HFFc6 (cell line): ENCODE measurements at places on chromosomes 11 and 22. TPM values are rescaled to one million over a fixed set of nuclear protein-coding genes. Genes with fewer than 3 reads are reported as not detected.
A peak's percentile ranks its signal among the peaks of the same experiment; 100 is the strongest.

DNA sequence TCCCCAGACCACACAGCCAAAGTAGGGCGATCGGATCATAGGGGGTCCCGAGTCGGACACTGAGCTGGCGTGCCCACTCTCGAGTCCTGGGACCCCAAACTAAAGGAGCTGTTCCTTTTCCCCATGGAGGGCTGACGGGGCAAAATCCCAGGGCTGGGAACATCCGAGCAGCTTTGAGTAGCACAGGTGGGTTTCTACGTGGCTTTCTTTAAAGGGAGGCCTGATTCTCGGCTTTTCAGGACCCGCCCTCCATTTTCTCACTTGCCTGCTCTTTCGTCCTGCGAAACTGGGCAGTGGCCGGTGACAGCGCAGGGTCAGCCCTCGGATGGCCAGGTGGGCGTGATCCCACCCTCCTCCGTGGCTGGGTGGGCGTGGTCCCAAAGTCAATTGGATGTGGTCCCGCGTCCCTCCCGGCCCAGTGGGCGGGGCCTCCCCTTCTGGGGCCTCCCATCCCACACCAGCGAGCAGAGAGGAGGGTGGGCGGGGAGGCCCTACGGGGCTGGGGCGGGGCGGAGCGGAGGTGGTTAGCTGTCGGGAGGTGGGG lies 17.5 kb upstream of the TXNRD2 start:
- no peak overlapping the region for H3K27ac ChIP-seq
- no peaks in the 10 kb centered on the region; the same call in 1 of the 2 replicates for H3K4me1 ChIP-seq
- H3K4me3 ChIP-seq: no peak overlapping the region
- H3K27me3 ChIP-seq: peaks cover 4% of the 10 kb centered on the region; the same call in 1 of the 2 replicates
- no peak for DNase-seq

- no peak for DNase-seq
- H3K27ac ChIP-seq: no peak overlapping the region
- peaks cover 40% of the 10 kb centered on the region for H3K4me1 ChIP-seq
- peaks cover 17% of the 10 kb centered on the region; the same call in 1 of the 2 replicates for H3K36me3 ChIP-seq
- H3K27me3 ChIP-seq: peaks cover 1% of the 10 kb centered on the region
Measured at GRCh38 chr11:28684011-28684586, 575.9 kb downstream of the METTL15 start.

DNA sequence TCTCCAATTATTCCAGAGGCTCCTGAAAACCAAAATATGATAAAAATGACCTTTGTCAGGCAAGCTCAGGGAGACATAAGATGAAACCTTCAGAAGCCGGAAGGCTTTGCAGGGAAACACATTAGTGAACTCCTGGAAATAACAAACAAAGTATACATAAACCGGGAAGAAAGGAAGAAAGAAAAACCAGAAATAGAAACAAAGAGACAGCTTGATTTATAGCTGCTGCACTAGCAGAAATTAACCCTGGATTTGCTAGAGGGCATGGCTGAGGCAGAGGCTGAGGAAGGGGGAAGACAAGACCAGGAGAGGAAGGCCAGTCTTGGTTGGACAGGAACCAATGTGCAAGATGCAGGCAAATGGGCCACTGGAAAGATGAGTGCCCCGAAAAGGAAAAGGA lies 33.3 kb downstream of the SLC22A25 start:
- no peak overlapping the region for H3K27ac ChIP-seq
- peaks cover 15% of the 10 kb centered on the region; the same call in 1 of the 2 replicates for H3K27me3 ChIP-seq
- no peak overlapping the region for H3K4me3 ChIP-seq
- H3K36me3 ChIP-seq: no peaks in the 10 kb centered on the region
- DNase-seq: no peak
- no peaks in the 10 kb centered on the region for H3K4me1 ChIP-seq

DNA sequence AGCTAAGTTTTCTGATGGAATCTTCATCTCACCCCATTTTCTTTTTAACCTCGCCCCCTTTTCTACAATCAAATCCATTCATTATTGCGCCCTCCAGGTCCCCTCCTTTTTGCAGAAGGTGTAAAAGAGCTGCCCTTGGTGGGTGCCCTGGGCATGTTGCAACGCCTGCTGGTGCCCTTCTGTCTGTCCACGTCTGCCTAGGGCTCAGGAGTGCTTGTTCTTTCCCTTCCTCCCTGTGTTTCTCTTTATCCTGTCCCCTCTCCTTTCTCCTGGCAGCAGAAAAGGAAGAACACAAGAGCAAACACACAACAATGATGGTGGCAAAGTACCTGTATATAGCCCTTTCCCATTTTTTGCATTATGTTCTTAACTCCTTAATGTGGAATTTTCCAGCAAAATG lies 6.2 kb upstream of the TLCD5 start:
- no peak for DNase-seq
- peaks cover 6% of the 10 kb centered on the region for H3K27me3 ChIP-seq
- H3K4me3 ChIP-seq: no peak overlapping the region

DNA sequence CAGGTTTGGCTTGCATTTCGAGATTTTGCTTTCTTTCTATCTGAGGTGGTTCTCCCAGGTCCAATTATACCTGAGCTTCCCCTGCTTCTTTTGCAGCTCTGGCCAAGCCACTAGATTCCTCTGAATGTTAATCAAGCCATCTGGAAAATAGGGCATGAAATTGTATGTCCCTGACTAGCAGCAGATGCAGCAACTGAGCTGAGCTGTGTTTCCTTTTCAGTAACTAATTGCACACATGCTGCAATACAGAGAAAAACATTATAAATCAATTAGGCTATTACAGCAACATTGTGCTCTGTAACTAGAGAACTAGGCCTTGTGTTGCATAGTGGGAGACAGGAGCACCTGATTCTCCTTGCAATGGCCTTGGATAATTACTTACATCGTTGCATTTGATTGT lies 408.3 kb downstream of the ETS1 start:
- DNase-seq: no peak
- peaks cover 4% of the 10 kb centered on the region for H3K27me3 ChIP-seq
- peaks cover 68% of the 10 kb centered on the region for H3K4me1 ChIP-seq
- H3K4me3 ChIP-seq: no peak overlapping the region
- H3K27ac ChIP-seq: no peak overlapping the region

DNA sequence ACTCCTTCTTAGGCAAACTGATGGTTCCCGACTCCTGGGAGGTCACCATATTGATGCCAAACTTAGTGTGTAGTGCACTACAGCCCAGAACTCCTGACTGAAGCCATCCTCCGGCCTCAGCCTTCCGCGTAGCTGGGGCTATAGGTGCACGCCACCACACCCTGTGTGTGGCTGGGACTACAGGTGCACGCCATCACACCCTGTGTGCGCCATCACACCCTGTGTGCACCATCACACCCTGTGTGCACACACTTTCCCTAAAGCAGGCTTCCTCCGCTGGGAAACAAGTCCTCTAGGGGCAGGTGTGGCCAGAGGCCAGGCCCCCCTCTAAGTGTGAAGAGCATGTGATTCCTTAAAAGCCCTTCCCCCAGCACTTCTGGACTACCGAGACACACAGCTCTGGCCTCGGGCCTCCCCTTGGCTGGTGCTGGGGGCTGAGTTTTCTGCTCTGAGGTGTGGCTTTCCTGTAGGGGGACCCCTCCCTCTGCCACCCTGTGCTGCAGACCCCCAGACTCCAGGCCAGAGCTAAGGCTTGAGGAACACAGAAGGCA lies 81.7 kb downstream of the BCR start:
- no peak overlapping the region for H3K27ac ChIP-seq
- no peaks in the 10 kb centered on the region; the same call in 1 of the 2 replicates for H3K27me3 ChIP-seq
- no peaks in the 10 kb centered on the region; the same call in 1 of the 2 replicates for H3K36me3 ChIP-seq
- H3K4me1 ChIP-seq: peaks cover 7% of the 10 kb centered on the region
- no peak overlapping the region for H3K4me3 ChIP-seq

- peaks cover 12% of the 10 kb centered on the region for H3K27me3 ChIP-seq
- peaks cover 53% of the 10 kb centered on the region for H3K4me1 ChIP-seq
- peak overlapping the region; percentile 85 for H3K27ac ChIP-seq
Measured at GRCh38 chr11:130403271-130403804, 25.1 kb downstream of the ADAMTS8 start.

GRCh38 chr11:66133216-66133775 lies 63.2 kb downstream of the PACS1 start:
- no peak for DNase-seq
- H3K27me3 ChIP-seq: peaks cover 1% of the 10 kb centered on the region; the same call in 1 of the 2 replicates
- H3K4me1 ChIP-seq: peaks cover 47% of the 10 kb centered on the region
- H3K36me3 ChIP-seq: no peaks in the 10 kb centered on the region
- H3K27ac ChIP-seq: peak overlapping the region; percentile 33; the same call in 1 of the 2 replicates
- no peak overlapping the region for H3K4me3 ChIP-seq

DNA sequence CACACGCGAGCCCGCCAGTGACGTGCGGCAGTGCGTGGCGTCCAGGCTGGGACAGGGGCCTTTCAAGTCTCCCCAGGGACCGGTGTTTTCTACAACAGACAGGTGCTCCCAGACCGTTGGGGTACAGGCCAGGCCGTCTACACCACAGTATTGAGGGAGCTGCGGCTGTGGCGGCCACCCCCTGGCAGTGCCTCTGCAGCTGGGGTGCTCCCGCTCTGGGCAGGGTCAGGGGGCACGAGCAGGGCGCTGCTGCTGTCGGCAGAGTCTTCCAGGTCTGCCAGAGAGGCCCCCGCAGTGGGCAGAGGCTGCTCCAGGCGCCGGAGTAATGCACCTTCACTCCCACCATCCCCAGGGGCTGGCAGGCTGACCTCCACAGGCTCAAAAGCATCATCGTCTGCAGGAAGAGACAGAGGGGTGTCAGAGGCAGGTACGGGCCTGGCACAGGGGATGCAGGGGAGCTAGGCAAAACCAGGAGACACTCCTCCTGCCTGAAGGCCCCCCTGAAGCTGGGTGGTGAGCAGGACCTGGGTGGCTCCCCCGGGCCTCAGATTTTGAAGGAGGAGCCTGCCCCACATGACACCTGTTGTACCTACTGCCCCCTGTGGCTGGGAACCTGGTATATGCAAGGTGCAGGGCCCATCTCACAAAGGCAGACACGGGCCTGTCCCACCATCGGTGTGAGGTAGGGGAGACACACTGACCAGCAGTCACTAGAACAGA lies 83.3 kb downstream of the DGCR2 start:
- peaks cover 3% of the 10 kb centered on the region for H3K4me1 ChIP-seq
- peaks cover 2% of the 10 kb centered on the region; the same call in 1 of the 2 replicates for H3K36me3 ChIP-seq
- H3K4me3 ChIP-seq: no peak overlapping the region
- H3K27me3 ChIP-seq: peaks cover 3% of the 10 kb centered on the region; the same call in 1 of the 2 replicates

- no peaks in the 10 kb centered on the region for H3K36me3 ChIP-seq
- no peaks in the 10 kb centered on the region for H3K4me1 ChIP-seq
- no peak for DNase-seq
- H3K27ac ChIP-seq: no peak overlapping the region
- H3K4me3 ChIP-seq: no peak overlapping the region
Measured at GRCh38 chr11:7936615-7937014, 4.9 kb downstream of the OR10A3 start.

- peaks cover 9% of the 10 kb centered on the region; the same call in 1 of the 2 replicates for H3K4me1 ChIP-seq
- no peak overlapping the region for H3K4me3 ChIP-seq
- peak; percentile 2 for DNase-seq
- peaks cover 4% of the 10 kb centered on the region for H3K27me3 ChIP-seq
- no peaks in the 10 kb centered on the region for H3K36me3 ChIP-seq
Measured at GRCh38 chr11:16013649-16014275, 342.6 kb downstream of the SOX6 start.

GRCh38 chr11:63738720-63739360 lies 29.7 kb downstream of the ZFTA start:
- H3K36me3 ChIP-seq: no peaks in the 10 kb centered on the region
- H3K27me3 ChIP-seq: 0 out of 2 replicates have a peak, but pooled peaks cover 1% of the 10 kb centered on the region
- H3K4me1 ChIP-seq: peaks cover 16% of the 10 kb centered on the region
- DNase-seq: peak; percentile 75
- peak overlapping the region; percentile 39 for H3K27ac ChIP-seq

GRCh38 chr11:31873124-31873523 lies 62.0 kb upstream of the PAX6 start:
- H3K4me1 ChIP-seq: peaks cover 9% of the 10 kb centered on the region
- no peak overlapping the region for H3K4me3 ChIP-seq
- DNase-seq: no peak
- no peak overlapping the region for H3K27ac ChIP-seq
- peaks cover 21% of the 10 kb centered on the region for H3K27me3 ChIP-seq

DNA sequence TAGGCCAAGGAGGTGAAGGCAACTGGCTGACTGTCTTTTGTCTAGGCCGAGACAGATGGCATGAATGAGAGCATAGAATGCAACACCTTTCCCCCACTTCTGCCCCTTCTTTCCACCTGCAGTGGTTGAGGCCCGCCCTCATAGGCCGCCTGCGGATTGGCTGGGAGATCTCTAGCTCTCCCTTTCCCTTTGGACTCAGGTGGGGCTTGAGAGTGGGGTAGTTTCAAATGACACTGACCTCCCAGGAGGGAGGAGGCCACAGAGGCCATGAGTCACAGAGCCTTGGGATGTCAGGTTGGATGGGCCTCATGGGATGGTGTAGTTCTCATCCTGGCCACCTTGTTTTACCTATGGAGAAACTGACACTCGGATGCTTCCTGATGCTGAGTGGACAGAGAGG lies 9.1 kb downstream of the MICAL2 start:
- no peak overlapping the region for H3K4me3 ChIP-seq
- peak overlapping the region; percentile 72 for H3K27ac ChIP-seq
- peaks cover 2% of the 10 kb centered on the region; the same call in 1 of the 2 replicates for H3K27me3 ChIP-seq
- no peak for DNase-seq
- peaks cover 91% of the 10 kb centered on the region for H3K4me1 ChIP-seq
- H3K36me3 ChIP-seq: peaks cover 48% of the 10 kb centered on the region

DNA sequence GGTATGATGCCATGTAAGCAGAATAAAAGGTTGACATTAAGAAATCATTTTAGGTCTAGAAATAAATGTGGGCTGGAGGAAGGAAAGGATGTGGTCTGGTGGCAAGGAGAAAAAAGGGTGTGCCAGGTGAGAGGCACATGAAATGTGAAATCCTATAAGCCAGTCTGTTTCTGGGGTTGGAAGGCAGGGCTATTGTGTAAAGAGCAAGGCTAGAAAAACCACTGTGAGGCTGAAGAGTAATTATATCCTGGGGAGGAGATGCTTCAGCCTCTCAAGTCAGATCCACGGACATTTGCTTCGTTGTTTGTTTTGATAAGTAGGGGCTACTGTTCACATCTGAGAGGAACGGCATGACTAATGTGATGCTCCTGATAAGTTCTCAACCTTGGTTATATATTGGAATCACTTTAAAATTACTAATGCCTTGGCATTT lies 77.5 kb upstream of the CTSC start:
- peaks cover 12% of the 10 kb centered on the region; the same call in 1 of the 2 replicates for H3K36me3 ChIP-seq
- H3K4me3 ChIP-seq: peak overlapping the region; percentile 9
- no peak overlapping the region for H3K27ac ChIP-seq
- peaks cover 2% of the 10 kb centered on the region; the same call in 1 of the 2 replicates for H3K27me3 ChIP-seq
- DNase-seq: peak; percentile 51

- peak; percentile 48 for DNase-seq
- peak overlapping the region; percentile 98 for H3K27ac ChIP-seq
- H3K4me1 ChIP-seq: peaks cover 46% of the 10 kb centered on the region
- no peaks in the 10 kb centered on the region for H3K27me3 ChIP-seq
- H3K4me3 ChIP-seq: peak overlapping the region; percentile 97
- H3K36me3 ChIP-seq: peaks cover 32% of the 10 kb centered on the region
Measured at GRCh38 chr11:102111011-102111786, 952 bp downstream of the YAP1 start.

KCNA4 gene
- total RNA-seq: not detected in 2 replicates

NAT10 gene
- total RNA-seq: 48.6 and 60.1 TPM in 2 replicates

OR5A1 gene
- total RNA-seq: not detected in 3 replicates

OR9Q2 gene
- not detected in 3 replicates for total RNA-seq

OR52B4 gene
- total RNA-seq: not detected in 3 replicates

BAIAP2L2 gene
- total RNA-seq: not detected in 3 replicates

OR51B5 gene
- 0.40 TPM in 1 of 2 replicates, not detected in the other for total RNA-seq
